ENCODE measurements at places on chromosomes 11 and 22.
A peak's percentile ranks its signal among the peaks of the same experiment; 100 is the strongest.

GRCh38 chr22:19579115-19579811 lies 55.1 kb upstream of the CLDN5 start:
- peak; percentile 15 for DNase-seq

GRCh38 chr22:46622081-46622521 lies 1.9 kb downstream of the GRAMD4 start:
- DNase-seq, result no peak

GRCh38 chr11:44556735-44557409 lies 8.6 kb upstream of the CD82 start:
- DNase-seq, result peak; percentile 74

GRCh38 chr11:19803506-19803998 lies 90.9 kb downstream of the NAV2 start:
- DNase-seq, result no peak

- no peak for DNase-seq
Observed at GRCh38 chr11:37978647-37979046, 1380.6 kb upstream of the RAG2 start.

GRCh38 chr11:117986981-117987574 lies 884 bp downstream of the IL10RA start:
- peak; percentile 64 for DNase-seq

GRCh38 chr11:61092280-61092766 lies 10.0 kb upstream of the CD5 start:
- peak; percentile 78 for DNase-seq

DNA sequence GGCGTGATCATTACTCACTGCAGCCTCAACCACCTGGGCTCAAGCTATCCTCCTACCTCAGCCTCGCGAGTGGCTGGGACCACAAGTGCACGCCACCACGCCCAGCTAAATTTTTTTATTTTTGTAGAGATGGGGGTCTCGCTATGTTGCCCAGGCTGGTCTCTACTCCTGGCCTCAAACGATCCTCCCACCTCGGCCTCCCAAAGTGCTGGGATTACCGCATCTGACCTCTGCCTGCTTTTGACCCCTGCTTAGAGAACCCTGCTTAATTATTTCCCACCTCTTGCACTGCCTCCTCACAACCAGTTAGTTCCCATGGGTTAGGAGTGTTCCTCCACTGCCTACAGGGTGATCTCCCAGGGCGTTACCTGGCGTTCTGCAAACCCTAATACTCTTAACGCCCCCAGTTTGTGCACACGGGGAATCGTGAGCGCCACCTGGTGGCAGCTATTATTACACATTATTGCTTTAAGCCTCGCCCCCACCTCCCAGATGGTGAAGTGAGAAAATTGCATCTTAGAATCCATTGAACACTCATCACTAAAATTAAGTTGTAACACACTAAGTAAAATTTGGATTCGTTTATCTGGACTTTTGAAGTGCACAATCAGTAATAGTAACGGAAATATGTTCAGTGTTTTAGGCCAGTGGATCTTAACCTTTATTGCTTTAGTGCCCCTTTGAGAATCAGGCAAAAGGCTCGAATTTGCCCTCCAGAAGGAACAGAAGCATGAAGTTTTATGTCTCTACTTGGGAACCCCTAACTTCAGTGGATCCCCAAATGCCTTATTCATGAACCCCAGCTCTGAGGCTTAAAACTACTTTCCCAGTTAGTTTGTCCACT lies 61.4 kb upstream of the ASPHD2 start:
- peak; percentile 73 for DNase-seq

DNA sequence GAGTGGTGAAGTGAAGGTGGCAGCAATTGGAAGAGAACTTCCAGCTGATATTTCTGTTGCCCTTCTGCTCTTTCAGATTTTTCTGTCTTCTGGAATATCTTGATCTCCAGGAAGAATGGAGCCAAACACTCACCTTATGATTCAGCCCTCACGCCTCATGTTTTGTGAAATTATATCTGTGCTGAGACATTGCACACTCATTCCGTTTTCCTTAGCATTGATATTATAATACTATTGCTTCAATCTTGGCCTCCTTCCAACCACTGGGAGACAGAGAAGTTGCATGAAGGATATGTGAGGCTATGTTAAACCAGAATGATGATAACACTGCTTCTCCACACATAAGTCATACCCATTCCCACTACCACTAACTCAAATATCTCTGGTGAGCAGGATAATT lies 177.9 kb downstream of the ETS1 start:
- DNase-seq, result no peak

DNA sequence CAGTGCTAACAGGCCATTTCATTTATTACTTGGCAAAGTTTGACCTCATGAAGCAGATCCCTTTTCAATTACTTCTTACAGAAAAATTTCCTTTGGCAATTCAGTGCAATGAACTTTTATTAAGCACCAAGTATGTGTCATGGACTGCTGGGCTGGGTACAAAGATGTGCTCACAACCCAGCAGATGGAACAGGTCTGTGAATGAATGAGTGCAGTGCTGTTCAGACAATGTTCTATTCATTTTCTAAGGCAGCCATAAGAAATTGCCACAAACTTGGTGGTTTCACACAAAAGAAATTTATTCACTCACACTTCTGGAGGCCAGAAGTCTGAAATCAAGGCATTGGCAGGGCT lies 428.5 kb downstream of the SOX6 start:
- no peak for DNase-seq

GRCh38 chr22:29259253-29259899 lies 8.4 kb downstream of the RHBDD3 start:
- DNase-seq, result no peak

DNA sequence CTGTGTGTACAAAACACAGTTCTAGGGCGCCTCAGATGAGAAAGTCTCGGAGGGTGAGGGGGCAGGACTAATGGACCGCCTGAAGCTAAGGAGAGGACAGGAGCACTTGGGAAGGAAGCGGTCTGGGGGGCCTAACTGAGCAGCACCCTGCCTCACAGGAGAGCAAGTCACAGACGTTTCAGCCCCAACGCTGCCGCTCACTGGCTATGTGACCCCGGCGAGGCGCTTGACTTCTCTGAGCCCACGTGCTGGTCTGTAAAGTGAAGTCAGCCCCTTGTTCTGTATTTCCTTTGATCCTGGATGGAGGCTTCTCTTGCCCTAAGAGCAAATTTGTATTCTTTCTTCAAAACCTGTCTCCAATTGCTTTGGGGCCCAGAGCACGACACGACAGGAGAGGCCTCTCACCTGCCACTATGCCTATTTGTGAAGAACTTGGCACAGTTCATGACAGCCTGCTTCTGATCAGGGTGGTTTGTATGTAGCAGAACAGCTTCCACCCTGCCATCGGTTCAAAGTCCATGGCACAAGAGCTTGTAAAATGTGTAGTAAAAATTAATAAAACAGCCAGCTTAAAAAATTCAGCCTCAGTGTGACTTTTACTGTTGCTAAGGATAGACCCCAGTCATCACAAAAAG lies 59.1 kb downstream of the WNT11 start:
- DNase-seq, result no peak

- no peak for DNase-seq
Observed at GRCh38 chr22:17436382-17436980, 67.2 kb downstream of the CECR2 start.

GRCh38 chr11:105181100-105181499 lies 41.5 kb upstream of the CARD18 start:
- no peak for DNase-seq

GRCh38 chr22:39173787-39174497 lies 21.5 kb upstream of the CBX7 start:
- peak; percentile 45 for DNase-seq

- DNase-seq, result no peak
Observed at GRCh38 chr22:39979458-39979857, 15.3 kb upstream of the FAM83F start.

GRCh38 chr22:20015971-20016733 lies 471 bp downstream of the ARVCF start:
- peak; percentile 28 for DNase-seq

GRCh38 chr22:46100401-46101105 lies 49.8 kb upstream of the PPARA start:
- no peak for DNase-seq

DNA sequence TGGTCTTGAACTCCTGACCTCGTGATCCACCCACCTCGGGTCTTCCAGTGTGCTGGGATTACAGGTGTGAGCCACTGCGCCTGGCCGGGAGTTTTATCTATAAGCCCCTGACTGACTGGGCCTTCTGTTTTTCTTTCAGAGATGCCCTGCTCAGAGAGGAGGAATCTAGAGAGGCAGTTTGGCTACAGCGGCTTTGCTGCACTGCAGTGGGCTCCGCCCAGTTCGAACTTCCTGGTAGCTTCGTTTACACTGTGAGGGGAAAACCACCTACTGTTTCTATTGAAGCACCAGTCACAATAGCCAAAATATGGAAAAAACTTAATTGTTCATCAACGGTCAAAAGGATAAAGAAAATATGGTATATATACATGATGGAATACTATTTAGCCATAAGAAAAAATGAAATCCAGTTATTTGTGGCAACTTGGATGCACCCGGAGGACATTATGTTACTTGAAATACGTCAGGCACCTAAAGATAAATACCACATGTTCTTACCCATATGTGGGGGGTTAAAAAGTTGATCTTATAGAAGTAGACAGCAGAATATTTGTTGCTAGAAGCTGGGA lies 31.9 kb upstream of the FAM181B start:
- DNase-seq, result no peak

- no peak for DNase-seq
Observed at GRCh38 chr22:19353363-19354131, 62.0 kb upstream of the CLTCL1 start.

- no peak for DNase-seq
Observed at GRCh38 chr11:134497586-134497985, 85.5 kb upstream of the B3GAT1 start.

DNA sequence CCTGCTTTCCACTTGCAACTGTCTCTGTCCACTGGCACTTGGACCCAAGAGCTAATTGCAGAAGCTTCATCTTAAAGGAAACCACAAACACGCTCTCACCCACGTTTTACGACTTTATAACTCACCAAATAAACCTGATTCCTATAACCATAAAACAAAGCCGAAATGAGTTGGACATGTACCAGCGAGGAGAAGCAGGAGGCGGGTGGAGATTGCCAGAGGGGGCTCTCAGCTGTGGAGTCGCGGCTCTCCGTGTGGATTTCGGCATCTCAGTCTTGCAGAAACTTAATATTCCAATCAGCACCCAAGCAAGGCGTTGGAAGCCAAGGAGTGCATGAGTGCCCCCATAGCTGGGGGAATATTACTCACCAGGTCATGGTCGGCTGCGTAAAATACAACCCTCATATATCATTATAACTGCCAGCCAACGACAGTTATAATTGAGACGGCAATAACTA lies 483.6 kb downstream of the MN1 start:
- DNase-seq, result no peak

DNA sequence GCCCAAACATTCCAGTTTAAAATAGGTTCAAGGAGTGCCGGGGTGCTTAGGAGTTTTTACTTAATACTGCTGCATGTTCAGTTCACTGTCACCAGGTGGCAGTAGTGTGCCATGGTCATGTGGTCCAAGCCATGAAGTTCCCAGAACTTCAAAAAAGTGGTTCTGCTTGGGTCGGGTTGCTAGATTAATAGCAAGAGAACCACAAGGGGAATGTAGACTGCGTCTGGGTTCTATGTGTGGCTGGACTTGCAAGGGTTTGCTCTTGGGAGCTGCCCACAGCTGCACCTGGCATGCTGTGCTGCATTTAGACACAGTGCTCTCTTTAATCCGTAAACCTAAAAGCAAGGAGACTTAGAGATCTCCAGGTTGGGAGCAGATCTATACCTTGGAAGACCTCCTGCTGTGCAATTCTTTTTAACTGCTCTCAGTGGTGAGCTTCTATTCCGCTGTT lies 6.5 kb upstream of the SPON1 start:
- DNase-seq, result peak; percentile 57

GRCh38 chr11:111472228-111472627 lies 40.0 kb downstream of the BTG4 start:
- no peak for DNase-seq

- no peak for DNase-seq
Observed at GRCh38 chr11:37858398-37858797, 1260.4 kb upstream of the RAG2 start.

All from stimulated activated naive CD8-positive, alpha-beta T cell treated with anti-CD3 and anti-CD28 coated beads, Interleukin-15, Interleukin-2, amounts not matched to agents 100 U/mL and 50 U/mL, for 24 hours (primary cell).